ENCODE measurements at places on chromosomes 7 and 10.

DNA sequence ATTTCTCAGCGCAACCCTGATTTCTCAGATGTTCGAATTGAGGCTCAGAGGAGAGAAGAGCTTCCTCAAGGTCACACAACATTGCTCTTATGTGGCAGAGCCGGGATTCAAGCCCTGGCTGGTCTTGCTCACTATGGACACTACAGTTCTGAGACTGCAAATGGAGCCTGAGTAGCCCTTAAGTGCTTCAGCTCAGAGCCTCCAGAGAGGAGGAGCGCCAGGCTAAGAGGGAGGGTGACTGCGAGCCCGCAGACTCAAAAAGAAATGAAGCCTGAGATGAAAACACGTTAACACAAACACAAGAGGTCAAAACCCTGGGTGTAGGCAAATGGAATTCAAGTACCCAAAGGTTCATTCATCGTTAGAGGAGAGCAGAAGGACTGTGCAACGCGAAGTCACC, 13.9 kb downstream of the ARHGAP22 start:
- no peak for DNase-seq

DNA sequence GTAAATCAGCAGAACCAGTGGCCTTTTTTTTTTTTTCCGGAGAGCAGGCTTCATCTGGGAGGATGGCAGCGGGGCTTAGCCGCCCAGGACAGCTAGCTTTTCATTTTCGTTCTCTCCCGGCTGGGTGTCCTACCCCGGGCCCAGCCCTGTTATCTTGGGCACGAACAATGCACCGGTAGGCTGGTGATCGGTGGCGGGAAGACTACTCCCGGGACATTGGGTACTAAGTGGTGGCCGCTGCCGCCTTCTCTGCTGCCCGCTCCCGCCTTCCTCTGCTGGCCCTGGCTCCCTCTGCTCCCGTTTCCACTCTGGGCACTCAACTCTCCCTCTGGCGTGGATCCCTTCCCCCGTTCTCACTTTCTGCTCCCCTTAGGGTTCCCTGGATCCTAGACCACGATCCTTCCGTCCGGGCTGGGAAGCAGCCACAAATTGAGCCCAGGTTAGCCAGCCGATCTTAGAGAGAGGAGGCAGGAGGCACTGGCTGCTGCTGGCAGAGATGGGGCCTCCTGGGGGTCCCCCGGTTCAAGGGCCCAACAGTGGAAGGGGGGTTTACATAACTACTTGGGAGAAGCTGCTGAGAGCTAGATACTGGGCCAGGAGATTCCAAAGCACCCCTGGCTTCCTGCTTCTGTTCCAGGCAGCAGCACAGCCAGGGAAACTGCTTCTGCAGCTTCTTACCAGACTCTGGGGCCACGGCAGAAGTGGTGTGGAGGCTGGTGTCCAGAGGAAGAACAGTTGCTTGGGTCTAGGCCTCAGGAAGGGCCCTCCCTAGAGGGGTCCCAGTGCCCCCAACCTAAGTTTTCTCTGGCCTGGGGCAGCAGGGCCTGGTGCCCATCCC, 1.8 kb downstream of the TLX1 start:
- DNase-seq: no peak

- no peak for DNase-seq
Observed at GRCh38 chr7:30351286-30351685, 66.9 kb downstream of the ZNRF2 start.

GRCh38 chr7:71594736-71595135, 462.8 kb downstream of the GALNT17 start:
- no peak for DNase-seq

DNA sequence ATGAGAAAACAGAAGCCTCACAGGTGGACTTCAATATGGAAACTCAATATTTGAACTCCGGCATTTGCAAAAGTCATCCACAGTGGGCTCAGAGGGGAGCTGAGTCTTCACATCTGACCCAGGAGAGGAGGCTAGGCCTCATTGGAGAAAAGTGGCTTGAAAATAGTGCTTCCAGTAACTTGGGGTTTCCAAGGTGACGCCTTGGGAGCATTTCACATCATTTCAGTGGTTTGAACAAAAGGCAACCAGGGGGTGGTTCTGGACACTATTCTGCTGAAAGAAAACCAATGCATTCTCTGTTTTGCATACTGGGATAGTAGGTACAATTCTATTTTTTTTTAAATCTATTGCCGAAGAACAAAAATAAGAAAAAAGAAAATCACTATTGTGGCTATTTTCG, 599.2 kb upstream of the POM121L12 start:
- no peak for DNase-seq

DNA sequence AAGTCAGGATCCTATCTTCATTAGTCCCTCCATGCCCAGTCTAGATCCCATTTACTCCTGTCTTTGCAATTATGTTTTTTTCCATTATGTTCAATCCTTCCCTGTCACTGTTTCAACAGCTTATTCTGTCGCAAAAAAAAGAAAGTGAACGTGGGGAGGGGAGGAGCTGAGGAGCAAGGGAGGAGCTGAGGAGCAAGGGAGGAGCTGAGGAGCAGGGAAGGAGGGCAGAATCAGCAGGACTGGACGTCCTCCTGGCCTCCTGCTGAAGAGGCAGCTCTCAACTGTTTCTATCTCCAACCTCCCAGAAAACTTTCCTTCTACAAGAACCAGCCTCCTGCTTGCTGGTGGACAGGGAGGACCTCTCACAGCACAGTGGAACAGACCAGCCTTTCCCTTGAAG, 26.0 kb downstream of the LARP4B start:
- no peak for DNase-seq

- DNase-seq: no peak
Observed at GRCh38 chr10:86649471-86650150, 4.7 kb upstream of the OPN4 start.

DNA sequence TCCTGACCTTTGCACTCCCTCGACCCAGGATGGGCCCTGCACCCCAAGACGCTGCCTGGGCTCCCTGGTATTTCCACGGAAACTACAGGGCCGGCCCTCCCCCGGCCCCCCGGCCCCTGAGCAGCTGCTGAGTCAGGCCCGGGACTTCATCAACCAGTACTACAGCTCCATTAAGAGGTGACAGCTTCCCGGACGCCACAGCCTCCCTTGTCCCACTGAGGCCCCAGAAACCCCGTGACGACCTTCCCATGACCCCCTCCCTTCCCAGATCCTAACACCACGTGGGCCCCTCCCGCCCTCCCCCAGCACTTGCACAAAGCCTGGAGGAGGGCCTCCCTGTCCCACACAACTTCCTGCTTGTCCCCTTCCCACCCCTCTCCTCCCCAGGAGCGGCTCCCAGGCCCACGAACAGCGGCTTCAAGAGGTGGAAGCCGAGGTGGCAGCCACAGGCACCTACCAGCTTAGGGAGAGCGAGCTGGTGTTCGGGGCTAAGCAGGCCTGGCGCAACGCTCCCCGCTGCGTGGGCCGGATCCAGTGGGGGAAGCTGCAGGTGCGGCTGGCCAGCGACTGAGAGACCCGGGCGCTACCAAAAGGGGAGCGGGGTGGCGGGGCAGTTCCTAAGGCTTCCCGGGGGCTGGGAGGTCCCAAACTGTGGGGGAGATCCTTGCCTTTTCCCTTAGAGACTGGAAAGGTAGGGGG, 5.7 kb downstream of the NOS3 start:
- no peak for DNase-seq
